ENCODE measurements at places on chromosomes 5 and 9.
A peak's percentile ranks its signal among the peaks of the same experiment; 100 is the strongest.

DNA sequence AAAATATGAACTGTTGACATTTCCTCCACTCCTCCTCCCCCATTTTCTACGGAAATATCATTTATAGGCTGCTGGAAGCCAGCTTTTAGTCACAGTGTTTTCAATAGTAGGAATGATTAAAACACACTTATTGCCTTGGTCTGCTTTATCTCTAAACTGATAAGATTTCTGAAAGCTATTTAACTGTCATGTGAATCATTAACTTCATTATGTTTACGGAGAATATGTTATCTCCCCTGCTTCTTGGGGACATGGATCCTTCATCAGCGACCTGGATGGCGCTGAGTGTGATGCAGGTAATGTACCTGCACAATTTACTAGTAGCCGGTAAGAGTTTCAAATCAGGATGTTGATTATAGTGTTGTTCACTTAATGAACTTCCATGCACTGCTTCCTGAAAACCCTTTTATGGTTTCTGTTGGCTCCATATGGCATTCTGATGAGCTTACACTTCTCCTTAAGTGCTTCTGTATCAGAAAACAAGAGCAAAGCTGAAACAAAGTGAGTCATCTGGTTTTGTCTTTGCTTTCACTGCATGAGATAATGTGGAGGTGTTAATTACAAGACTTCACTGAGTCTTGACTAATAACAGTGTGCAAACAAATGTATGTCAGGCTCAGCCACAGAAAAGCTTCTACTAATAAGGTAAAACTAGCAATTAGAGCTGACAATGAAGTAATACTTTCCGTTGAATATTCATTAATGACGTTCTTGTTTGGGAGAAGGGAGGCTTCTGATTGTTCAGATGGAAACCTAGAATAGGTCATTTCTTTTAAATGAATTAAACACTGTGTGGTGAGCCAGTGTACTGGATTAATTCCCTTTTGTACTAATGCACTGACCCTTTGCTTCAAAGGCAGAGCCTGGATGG is 162.4 kb upstream of the ZNF608 start:
- no peak for DNase-seq

DNA sequence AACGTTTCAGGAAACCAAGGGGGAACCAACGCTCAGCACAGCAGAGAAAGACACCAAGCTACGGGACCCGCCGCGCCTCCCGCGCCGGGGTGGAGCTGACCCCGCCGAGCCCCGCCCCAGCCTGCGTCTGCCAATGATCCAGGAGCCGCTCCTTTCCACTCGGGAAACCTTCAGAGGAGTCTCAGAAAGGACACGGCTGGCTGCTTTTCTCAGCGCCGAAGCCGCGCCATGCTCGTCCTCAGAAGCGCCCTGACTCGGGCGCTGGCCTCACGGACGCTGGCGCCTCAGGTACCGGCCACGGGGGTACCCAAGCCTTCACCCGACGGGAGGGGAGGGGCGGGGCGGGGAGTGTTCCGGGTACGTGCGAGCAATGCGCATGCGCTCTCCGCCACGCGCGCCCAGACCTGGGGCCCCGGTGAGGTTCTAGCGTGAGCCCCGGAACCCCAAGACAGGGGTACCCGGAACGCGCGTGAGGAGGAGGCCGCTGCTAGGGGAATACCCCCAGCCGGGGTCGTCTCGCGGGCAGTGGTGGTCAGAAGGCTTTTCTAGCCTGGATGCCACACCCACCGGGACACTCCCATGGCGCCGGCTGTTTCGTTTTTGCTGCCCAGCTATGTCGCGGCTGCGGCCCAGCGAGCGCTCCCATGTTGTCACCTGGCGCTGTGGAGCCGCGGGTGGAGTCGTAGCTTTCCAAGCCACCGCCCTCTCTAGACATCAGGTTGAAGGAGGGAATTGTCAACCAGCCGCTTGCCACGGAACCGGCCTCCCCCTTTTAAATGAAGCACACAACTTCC is at the start of gene NIPSNAP3A:
Gene NIPSNAP3A (plus strand): TSS at position 119 of the 794 bp plus-strand sequence. CDS start 110 bp downstream, at position 229.
- DNase-seq = peak; percentile 81

DNA sequence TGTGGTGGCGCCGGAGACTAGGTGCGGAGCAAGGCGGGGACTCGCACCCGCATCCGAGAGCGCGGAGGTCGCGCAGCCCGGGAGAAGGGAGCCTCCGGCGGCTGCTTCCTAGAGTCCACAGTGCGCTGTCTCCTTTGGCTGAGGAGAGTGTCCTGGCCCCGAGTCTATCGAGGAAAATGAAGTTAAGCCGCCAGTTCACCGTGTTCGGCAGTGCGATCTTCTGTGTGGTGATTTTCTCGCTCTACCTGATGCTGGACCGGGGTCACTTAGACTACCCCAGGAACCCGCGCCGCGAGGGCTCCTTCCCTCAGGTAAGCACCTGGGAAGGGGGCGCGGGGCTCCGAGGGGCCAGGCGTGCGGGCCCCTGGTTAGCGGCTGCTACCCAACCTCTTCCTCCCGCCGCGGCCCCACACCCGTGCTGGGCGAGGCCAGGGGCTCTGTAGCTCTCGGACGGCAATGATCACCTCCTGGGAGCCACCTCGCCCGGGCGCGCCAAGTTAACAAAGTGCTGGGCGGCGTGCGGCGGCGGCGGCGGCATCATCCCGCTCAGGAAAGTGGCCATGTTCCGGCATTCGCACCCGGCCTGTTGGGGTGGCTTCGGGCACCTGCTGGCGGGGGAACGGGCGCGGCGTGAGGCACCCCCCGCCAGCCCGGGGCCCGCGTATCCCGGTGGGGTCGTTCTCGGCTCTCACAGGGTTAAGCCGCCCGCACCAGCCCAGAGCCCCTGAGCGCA is 681 bp downstream of the MAN2A1 start:
- peak; percentile 6 for DNase-seq

DNA sequence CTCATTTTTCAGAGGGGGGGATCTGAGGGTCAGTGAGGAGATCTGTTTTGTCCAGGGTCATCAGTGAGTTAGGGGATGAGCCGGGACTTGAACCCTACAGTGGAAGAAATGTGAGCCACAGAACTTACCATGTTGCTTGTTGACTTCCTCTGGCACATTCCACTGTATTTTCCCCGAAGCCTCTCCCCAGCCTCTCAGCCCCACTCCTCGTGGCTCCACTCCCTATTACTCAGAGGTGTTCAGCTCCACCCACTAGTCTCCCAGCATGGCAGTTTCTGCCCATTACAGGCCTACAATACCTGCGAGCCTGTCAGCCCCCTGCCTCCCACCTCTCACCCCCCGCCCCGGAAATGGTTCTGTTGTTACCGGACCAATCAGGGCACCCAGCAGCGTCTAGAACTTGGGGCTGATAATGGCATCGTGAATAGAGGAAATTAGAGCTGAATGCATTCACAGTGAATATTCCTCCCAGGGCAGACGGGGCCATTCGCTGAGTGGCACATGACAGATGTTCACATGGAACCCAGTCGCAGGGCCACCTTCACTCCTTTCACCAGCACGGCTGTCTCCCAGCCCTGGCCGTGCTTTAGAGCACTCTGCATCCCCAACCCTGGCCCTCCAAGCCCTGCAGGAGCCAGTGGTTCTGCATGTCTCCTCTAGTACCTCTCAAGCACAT is 81.6 kb downstream of the KCNIP1 start:
- no peak for DNase-seq

DNA sequence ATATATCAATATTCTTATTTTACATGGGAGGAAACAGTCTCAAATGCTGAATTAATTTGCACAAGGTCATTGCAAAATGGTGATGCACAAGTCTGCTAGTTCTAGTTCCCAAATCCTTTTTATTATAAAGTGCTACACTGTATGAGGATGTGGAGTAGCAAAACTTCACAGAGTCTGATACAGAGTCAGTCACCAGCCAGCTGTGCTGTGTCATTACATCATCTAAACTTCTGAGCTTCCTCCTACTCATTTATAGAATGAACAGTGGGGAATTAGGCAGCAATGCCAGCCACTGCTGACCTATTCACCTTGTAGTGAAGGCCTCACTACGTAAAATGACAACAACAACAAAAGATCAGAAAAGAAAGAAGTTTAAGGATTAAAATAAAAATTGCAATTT is 357.8 kb downstream of the TMEM167A start:
- DNase-seq = no peak

DNA sequence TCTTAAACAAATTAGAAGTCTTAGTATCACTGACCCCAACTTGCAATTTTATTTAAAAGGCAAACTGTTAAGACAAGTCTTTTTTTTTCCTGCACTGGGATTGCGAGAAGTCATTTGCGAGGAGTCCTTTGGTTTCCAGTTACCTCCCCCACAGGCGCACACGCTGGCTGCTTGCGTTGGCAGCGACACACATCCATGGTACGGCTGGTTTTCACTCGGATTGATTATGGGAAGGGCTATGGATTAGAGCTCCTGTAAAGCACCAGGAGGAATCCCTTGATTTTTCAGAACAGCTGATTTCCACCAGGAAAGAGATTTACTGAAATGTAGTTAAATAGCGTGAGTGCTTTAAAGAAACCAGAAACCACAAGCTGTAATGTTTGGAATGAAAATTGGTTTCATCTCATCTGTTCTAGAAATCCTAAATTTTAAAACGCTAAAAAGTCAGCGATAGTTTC is 737 bp downstream of the SLC1A3 start:
- DNase-seq = no peak

GRCh38 chr5:100827481-100827889 is 75.6 kb downstream of the ST8SIA4 start:
- DNase-seq = no peak

DNA sequence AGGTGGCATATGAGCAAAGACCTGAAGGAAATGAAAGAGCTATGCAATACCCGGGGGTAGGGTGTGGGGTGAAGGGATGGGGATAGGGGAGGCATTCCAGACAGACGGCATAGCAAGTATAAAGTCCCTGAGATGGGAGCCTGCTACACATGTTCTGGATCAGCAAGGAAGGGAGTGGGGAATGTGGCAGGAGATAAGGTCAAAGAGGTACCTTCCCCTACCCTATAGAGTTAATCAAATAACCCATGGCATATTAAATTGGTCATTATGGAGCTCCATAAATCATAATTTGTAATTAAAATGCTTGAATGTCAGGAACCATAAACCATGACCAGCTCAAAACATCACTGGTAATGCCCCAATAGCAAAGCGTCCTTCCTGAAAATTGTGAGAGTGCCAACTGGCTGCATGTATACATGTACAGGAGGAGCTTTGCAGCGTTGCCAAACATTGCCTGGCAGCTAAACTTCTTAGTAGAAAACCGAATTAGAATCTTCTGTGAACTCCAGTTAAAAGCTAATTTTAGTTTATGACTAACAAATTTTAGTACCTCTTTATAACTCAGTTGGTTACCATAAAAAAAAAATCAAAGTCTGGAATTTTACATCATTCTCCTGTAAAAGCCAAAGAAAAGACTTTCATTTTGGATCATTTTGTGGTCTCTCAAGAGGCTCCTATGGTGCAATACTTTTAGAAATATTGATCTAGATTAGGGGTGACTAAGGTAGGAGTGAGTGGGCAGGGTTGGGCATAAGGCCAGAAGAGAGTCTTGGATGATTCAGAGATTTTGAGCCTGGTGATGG is 4.7 kb downstream of the DNAI1 start:
- no peak for DNase-seq

DNA sequence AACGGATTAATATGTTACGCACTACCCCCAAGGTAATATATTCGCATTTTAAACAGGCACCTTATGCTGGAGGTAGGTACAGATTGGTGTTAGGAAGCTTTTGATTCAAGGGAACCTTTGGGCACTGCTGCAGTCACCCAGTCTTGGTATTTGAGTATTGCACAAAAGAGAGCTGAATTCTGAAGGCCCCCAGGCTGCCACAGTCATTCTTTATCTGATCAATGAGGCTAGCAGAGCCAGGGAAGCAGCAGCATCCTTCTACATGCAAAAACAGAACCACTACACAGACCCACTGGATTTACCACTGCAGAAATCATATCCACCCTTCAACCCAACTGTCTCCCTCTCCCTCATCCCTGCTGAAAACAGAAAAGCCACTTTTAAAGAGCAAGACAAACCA is 121.2 kb upstream of the GRIN3A start:
- no peak for DNase-seq

- DNase-seq = no peak
Observed at GRCh38 chr5:181028032-181028819, 11.8 kb upstream of the BTNL9 start.

GRCh38 chr9:129173296-129174101 is 4.6 kb downstream of the IER5L start:
- no peak for DNase-seq

- DNase-seq = no peak
Observed at GRCh38 chr9:10265153-10265631, 347.6 kb downstream of the PTPRD start.

GRCh38 chr5:16913187-16914107 is 22.6 kb downstream of the MYO10 start:
- no peak for DNase-seq

DNA sequence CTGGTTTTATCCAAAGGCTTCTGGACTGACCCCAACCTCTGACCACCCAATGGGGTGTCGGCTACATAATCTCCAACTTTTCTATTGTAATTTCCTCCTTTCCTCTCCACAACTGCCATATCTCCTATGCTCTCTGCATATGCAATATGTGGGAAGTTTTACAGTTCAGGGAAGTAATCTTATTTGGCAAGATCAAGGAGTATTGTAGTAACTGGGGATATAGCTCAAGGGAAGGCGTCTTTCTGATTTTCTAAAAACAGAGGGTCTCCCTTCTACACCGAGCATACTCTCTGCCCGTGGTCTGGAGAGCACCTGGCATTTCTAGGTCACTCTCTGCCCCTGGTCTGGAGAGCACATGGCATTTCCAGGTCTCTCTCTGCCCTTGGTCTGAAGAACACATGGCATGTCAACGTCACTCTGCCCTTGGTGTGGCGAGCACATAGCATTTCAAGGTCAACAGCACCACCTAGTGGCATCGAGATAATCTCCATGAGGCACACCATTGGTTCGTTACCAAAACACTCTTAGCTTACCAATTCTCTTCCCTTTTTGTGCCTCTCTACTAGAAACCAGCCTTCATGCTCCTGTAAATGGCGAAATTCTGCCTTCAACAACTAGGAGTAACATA is 616.4 kb upstream of the NUDT12 start:
- DNase-seq = no peak

DNA sequence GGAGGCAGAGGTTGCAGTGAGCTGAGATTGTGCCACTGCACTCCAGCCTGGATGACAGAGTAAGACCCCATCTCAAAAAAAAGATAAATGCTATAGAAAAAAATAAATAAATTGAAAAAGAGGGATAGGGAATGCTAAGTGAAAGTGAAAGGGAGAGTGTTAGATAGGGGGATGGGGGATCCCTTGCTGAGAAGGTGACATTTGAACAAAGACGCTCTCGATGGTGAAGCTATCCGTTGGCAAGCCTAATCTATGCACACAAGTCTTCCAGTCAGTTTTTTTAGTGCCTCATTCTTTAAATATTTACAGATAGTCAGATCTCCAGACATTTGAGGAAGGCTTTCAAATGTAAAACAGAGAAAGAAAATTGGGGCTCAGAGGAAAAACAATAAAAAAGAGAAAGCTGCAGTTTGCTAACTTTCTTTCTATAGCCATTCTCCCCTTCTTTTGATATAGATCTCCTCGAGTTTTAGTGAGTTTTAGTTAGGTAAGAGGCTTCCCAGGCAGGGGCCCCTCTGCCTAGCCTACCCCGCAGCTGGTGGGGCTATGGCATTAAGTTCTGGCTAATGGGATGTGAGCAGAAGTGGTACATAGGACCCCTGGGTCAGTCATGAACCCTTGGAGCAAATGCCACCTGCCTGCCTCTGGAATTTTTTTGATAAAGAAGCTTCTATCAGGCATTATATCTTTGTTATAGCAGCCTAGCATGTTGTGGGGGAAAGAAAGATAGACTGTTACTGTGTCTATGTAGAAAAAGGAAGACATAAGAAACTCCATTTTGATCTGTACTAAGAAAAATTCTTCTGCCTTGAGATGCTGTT is 12.0 kb downstream of the GLRX start:
- DNase-seq = no peak
